Left renal pelvis (tissue), 4 donors: ENCODE measurements at places on chromosomes 5 and 9.

- DNase-seq = no peak
Measured at GRCh38 chr5:171424726-171425125, 5.3 kb downstream of the FGF18 start.

- no peak for DNase-seq
Measured at GRCh38 chr9:108297073-108297472, 558.7 kb downstream of the ACTL7B start.

GRCh38 chr5:52356311-52356918 lies 431.3 kb upstream of the ITGA1 start:
- DNase-seq = no peak

DNA sequence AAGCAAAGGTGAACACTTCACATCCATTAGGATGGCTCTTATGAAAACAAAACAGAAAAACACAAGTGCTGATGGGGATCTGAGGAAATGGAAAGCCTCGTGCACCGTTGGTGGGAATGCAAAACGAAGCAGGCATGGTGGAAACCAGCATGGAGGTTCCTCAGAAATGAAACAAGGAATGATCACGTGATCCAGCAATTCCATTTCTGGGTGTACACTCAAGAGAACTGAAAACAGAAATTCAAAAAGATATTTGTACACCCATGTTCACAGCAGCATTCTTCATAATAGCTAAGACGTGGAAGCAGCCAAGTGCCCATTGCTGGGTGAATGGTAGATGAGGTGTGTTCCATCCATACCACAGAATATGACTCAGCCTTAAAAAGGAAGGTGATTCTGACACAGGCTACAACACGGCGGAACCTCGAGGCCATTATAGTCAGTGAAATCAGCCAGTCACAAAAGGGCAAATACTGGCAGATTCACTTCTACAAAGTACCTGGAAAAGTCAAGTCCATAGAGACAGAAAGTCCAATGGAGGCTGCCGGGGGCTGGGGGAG lies 87.2 kb upstream of the RAPGEF1 start:
- no peak for DNase-seq

DNA sequence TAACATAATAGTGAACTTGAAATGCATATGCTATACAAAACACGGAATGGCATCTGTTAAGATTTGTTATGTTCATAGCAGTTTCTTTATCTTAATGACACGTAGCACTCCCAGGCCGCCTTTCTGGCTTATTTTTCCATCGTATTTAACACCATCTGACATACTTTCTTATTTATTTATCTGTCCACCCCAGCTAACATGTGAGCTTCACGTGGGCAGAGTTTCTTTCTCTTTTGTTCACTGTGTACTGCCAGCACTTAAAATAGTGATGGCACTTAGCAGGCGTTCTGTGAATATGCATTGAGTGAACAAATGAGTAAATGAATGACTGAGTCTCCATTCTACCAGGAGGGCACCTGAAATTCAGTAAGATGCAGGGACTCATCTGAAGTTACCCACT lies 29.4 kb upstream of the SYNPO start:
- no peak for DNase-seq

DNA sequence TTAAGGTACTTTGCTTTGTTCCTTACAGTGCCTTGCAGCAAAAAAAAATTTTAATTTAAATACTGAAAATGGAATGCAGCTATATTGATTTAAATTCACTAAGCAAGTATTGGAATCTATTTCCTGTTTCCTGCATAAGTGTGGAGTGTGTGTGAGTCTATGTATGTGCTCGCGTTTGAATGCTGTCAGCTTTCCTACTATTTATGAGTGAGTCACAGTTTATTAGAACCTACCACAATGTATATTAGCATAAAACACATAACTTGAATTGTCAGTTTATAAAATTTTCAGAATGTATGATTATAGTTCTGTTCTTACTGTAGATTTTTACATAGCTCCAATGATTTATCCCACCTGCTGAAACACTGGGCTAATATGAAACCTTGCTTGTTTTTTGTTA lies 302.1 kb downstream of the NR2F1-AS1 start:
- DNase-seq = no peak

DNA sequence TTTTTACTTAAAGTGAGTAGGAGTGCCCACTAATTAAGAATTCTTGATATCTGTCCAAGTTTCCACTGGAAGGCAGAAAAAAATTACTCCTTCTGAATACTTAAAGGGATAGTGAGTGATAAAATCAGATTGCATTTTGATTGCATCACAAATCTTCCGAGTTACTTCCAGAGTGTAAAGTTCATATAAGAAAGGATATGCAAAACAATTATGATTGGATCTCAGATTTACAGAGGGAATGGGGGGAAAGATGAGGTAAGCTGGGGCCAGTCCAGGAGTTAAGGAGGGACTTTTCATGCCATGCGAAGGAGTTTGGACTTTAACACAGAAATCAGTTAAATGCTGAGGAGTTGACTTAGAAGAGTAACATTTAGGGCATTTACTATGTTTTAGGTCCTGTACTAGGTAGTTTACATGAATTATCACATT lies 9.3 kb upstream of the RNF145 start:
- DNase-seq = no peak

DNA sequence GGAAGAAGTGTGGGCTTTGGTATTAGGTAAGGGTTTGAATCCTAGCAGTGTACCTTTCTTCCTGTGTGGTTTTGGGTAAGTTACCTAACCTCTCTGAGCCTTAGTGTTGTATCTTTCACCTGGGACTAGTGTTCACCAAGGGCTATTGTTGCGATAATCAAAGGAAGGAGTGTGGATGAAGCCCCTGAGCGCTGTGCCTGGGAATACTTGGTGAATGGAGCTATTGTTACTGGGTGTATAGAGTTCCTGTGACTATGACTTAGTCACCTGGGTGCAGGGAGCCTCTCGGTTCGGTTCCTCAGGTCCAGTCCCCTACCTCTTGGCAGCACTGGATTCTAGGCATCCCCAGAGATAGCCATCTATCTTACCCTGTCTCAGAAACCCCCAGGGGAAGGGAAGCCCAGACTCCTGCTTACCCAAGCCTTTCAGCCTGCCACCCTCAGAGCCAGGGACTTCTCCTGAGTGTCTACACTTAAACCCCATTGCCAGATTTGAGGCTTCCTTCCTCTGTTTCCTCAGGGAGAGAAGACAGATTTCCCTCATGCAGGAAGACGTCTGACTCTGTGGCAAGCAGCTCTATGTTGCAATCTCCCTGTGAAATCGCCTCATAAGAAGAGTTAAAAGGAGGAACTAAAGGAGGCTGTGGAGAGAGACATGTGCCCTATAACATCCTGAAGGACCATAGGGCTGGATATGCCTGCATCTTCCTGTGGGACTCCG lies 181.0 kb upstream of the PITX1 start:
- DNase-seq = no peak

DNA sequence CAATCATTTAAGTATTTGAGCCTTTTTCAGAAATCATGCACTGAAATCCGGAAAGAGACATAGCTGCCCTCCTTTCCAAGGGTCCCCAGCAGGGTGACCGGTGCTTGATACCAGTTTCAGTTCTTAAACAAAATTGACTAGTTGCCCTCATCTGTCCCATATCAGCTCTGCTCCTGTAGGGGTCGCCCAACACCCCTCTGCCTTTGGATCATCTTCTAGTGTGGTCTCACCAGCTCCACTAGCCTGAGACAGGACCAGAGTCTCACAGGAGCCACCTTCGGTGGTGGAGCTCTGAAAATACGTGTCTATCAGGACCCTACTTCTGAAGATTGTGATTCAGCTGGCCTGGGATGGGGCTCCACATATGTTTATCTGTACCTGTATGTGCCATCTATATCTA lies 428.2 kb downstream of the ENC1 start:
- no peak for DNase-seq

GRCh38 chr9:16960084-16960483 lies 89.6 kb upstream of the BNC2 start:
- DNase-seq = no peak

DNA sequence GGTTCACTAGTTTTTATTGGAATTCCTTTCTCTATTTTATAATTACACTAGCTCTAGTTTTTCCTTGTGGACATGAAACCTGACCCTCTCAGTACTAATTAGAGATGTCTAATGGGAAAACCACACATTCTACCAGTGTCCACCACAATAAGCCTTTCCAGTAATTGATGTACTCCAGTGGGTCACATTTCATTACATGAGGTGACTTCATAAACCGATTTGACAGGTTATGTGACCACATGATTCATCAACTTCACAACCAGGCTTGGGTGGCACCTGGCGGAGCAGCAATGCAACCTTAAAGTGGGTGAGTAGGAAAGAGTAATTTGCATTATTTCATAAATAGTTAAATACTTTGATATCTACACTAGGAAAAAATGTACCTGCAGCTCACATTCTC lies 284.2 kb upstream of the ADAMTS16 start:
- DNase-seq = no peak

DNA sequence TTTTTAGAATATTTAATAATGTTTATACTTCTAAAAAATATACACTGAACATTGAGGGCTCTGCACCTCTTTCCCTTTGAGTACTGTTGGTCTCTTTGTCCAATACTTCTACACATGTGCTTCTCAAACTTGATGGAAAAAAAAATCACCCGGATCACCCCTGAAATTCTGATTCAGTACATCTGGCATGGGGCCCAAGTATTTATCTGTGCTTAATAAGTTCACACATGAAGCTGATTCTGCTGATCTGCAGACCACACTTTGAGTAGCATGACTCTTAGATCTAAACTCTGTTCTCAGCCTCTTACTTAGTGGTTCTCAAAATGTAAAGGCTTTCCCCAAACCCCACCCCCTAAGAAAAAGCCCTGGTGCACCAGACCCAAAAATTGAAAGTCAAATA lies 12.0 kb downstream of the RUSC2 start:
- DNase-seq = no peak

DNA sequence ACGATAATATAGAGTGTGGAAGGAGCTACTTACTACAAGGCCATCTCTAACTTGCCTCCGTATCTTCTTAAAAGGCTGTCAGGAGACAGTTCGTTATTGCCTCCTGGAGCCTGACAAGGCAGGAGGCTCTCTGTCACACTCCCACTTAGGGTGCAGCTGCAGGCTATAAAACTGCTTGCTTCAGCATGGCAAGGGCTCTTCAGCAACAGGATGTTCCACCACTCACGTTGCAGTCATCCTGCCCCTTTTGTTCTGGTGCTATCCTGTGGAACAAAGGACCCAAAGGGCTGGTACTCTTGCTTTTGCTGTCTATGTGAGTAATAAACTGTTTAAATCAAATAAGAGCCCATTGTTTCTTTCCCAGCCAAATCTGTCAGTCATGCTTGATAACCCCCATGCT lies 508.9 kb downstream of the NTRK2 start:
- DNase-seq = peak; percentile 51

DNA sequence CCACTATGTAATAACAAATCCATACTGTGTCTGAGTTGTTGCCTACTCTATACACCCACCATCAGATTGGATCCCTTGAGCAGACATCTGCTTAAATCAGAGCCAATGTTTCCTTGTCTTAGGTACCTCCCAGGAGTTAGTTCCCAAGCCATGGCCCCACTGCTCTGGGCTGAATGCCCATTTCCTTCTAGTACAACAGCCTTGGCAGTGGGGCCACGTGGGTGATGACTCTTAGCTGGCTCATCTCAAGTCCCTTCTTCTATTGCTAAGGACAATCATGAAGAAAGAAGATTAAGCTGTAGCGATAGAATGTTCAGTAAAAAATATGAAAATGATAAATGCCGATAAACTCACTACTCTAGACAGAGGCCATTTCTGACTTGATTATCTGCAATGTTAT lies 16.6 kb downstream of the PTGR1 start:
- no peak for DNase-seq

- peak; percentile 10 for DNase-seq
Measured at GRCh38 chr5:108345541-108346171, 36.2 kb downstream of the FBXL17 start.

DNA sequence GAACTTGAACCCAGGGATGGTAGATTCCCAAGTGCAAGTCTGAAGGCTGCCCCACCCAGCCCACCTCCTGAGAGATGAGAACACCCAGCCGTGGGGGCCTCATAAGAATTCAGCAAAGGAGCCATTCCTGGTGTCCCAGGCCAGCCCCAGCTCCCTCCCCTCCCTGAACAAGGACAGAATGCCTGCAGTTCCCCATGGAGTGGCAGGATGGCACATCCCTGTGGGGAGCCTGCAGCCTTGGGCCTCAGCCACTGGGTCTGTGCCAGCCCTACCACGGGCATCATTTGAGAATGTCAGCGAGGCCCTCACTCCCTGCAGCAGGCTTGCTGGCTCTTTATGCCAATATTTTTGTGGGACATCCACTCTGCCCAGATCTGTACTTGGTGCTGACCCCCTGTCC lies 36.2 kb upstream of the RAPGEF1 start:
- no peak for DNase-seq

- DNase-seq = no peak
Measured at GRCh38 chr5:24475101-24475500, 169.7 kb downstream of the CDH10 start.

DNA sequence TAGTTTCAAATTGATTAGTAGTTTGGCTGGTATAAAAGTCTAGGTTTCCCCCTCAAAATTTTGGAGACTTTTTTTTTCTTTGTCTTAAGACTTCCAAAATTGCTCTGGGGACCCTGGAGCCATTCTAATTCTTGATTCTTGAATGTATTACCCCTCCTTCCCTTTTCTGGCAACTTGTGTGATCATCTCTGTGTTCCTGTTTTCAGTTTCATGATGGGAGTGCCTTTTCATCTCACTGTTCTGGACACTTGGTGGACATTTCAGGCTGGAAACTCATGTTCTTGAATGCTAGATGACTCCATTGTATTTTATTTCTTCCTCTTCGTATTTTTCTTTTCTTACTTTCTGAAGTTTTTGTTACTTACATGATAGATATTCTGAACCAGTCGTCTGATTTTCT lies 57.3 kb upstream of the LRRC70 start:
- no peak for DNase-seq

- DNase-seq = no peak
Measured at GRCh38 chr9:126558051-126558665, 55.6 kb upstream of the LMX1B start.

DNA sequence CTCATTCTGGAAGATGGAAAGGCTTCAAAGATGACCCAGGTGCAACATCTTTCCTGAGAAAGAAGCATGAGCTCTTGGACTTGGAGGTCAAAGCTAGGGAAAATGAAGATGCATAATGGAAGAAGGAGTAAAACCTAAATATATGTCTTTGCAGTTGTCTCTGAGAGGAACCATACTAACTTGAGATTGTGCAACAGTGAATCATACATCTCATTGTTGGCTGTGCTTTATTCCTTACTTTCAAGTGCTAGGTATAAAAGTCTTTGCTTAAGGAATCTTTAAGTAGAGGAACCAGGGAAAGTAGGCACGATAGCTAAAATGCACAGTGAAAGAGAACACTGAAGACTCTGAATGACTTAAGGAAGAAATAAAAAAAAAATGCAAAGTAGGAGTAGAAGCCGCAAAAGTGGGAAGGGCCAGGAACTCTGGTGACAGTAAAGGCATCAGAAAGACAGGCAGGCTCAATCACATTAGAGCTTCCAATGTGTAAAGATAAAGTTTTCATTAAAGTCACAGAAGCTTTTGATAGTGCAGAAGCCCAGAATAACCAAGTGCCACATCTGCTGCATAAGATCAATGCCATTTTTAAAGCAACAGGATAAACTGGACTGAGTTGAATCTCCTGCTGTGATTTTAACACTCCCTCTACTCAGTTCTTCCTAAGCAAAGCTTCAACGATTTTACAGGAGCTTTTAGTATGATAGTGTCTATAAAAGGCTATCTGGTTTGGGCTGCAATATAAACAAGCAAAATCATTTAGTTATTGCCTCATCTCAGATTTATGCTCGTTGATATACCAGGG lies 432.3 kb upstream of the EDIL3 start:
- DNase-seq = no peak

GRCh38 chr9:116589392-116590354 lies 97.4 kb upstream of the TRIM32 start:
- DNase-seq = no peak

GRCh38 chr5:97544240-97544639 lies 361.2 kb upstream of the RIOK2 start:
- DNase-seq = no peak
